ENCODE measurements at places on chromosomes 1 and 21.

DNA sequence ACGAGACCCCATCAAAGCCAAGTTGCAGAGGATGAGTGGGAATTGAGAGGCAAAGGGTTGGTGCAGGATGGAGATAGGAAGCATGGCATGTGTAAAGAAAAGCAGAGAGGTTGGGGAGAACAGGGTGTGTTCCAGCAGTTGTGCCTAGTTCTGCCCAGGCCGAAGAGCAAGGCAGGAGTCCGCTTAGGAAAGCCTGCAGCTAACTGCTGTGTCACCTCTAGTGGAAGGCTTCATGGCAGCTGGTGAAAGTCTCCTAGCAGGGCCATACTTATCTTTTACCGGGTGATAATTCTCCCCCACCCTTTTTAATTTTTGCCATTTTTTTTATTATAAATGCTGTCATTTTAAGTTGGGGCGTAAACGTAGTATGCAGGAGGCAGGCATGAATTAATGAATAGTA, 93.6 kb downstream of the NFIA start:
- DNase-seq = no peak

- DNase-seq = no peak
Observed at GRCh38 chr1:71828431-71829012, 453.8 kb downstream of the NEGR1 start.

GRCh38 chr1:106907795-106908194, 148.7 kb upstream of the PRMT6 start:
- no peak for DNase-seq

GRCh38 chr1:154578058-154578418, 10.5 kb downstream of the CHRNB2 start:
- DNase-seq = no peak

GRCh38 chr1:30378003-30378596, 345.3 kb downstream of the MATN1 start:
- DNase-seq = no peak
